AG09319 (cell line): ENCODE measurements at places on chromosomes 3 and 15.

DNA sequence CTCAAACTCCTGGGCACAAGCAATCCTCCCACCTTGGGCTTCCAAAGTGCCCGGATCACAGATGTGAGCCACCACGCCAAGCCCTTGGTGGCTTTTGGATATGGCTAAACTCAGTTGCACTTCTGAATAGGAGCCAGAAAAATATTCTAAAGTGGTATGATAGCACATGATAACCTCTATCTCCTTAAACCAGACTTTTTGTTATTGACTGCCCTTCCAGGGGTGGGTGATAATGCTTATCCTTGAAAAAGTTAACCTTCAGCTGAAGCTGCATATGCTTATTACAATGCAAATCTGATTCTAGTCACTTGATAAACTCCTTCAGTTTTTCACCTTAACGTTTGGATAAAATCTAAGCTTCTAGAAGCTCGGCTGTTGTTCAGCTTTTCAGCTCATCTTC is 6.3 kb downstream of the CCNB2 start:
- DNase-seq: no peak

GRCh38 chr3:156424758-156425157 is 130.2 kb downstream of the SSR3 start:
- DNase-seq: no peak

DNA sequence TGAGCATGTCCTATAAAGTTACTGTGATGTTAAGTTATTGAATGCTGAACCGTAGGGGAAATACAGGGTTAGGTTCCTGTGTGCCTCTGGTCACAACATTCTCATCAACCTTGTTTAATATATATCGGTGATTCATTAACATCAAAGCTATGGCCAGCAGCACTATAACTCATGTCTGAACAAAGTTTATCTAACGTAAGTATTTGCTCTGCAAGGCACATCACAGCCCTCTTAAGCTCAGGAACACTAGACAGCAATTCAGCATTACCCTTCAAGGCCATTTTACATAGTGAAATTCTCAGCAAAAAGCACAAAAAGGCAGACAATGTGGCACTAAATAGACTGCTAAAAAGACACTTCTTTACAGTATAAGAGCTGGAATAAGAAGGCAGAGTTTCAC is 48.2 kb upstream of the FNDC3B start:
- no peak for DNase-seq

GRCh38 chr3:50609763-50610085 is 1.9 kb downstream of the CISH start:
- no peak for DNase-seq

DNA sequence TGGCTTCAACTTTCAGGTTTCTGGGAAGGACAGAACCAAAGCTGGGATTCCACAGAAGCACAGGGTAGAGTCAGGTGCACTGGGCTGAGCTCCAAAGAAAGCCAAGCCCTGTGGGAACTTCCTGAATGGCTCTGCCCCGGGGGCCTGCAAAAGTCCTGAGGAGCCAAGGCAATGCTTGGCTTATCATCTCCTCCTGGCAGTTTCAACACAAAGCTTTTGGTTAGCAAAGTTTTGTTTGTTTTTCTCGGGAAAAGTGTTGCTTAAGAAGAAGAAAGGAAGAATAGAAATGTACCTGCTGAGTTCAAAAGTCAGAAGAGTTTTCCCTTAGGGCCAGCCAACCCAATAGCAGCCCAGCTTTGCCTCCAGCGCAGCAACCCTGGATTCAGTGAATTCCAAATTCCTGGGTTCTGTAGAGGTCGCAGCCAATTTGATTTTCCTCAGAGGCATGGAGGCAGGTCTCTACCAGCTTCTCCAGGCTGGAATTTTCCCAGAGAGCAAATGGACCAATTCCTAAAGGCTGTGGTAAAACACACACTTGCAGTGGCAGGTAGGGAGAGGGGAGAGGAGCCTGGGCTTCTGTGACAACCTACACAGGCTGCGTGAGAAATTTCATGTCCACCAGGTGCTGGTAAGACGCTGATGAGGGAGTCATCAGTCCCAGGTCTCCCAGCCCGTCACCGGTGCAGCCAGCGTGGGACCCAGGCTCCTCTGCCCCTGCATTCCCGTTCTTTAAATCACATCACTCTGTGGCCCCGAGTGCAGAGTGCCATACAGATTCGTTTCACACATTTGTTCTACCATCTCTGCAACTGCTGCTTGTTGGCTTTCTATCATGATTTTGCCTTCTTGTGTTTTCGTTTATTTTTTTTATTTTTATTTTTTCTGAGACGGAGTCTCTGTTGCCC is 54.3 kb upstream of the SNRPA1 start:
- DNase-seq: no peak
